ENCODE measurements at places on chromosomes 12 and 14. TPM values are rescaled to one million over a fixed set of nuclear protein-coding genes. Genes with fewer than 3 reads are reported as not detected.

The PTCSC3 gene
- not detected for total RNA-seq

- H3K4me1 ChIP-seq: no peaks in the 10 kb centered on the region
- H3K27me3 ChIP-seq: no peaks in the 10 kb centered on the region
- DNase-seq: no peak
- no peak overlapping the region for H3K27ac ChIP-seq
- H3K36me3 ChIP-seq: no peaks in the 10 kb centered on the region
Observed at GRCh38 chr12:75437564-75437963, 43.0 kb upstream of the GLIPR1 start.

DNA sequence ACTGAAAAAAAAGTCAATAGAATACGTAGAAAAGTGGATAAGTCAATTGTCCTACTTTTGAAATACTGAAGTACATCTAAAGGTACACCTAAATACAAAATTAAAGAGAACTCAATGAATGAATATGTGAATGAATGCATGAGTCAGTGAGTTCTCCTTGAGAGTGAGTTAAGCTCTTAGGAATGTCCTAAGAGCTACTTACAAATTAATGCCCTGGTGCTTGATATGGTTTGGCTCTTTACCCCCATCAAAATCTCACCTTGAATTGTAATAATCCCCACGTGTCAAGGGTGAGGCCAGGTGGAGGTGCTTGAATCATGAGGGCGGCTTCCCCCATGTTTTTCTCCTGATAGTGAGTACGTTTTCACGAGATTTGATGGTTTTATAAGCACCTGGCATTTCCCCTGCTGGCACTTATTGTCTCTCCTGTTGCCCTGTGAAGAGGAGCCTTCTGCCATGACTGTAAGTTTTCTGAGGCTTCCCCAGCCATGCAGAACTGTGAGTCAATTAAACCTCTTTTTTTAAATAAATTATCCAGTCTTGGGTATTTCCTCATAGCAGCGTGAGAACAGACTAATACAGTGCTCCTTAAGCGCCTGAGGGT, 192.2 kb upstream of the ARHGAP5 start:
- H3K27me3 ChIP-seq: no peaks in the 10 kb centered on the region
- no peak overlapping the region for H3K4me3 ChIP-seq
- no peaks in the 10 kb centered on the region for H3K4me1 ChIP-seq
- H3K27ac ChIP-seq: no peak overlapping the region
- no peaks in the 10 kb centered on the region for H3K36me3 ChIP-seq

- no peaks in the 10 kb centered on the region for H3K27me3 ChIP-seq
- no peak overlapping the region for H3K4me3 ChIP-seq
- H3K4me1 ChIP-seq: no peaks in the 10 kb centered on the region
- DNase-seq: no peak
- no peak overlapping the region for H3K27ac ChIP-seq
- H3K36me3 ChIP-seq: no peaks in the 10 kb centered on the region
Observed at GRCh38 chr14:68535404-68536017, 257.4 kb downstream of the ZFP36L1 start.

The MAP1LC3B2 gene
- total RNA-seq: 0.98 TPM

DNA sequence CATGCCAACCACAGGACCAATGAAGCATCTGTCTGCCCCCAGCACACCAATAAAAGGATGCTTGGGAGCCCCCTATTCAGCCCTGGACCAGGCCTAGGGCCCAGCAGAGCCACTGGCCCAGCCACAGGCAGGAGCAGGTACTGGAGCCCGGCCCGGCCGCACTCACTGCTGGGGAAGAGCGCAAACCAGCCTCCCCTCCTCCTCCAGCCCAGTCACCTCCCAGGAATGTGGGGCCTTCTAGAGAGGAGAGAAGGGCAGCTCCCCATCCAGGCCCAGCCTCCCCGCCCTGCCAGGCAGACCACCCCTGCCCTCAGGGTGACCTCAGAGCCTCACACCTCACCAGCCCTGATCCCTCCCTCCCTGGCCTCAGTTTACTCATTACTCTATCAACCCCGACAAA, 56.2 kb downstream of the CCNK start:
- no peaks in the 10 kb centered on the region for H3K36me3 ChIP-seq
- DNase-seq: no peak
- H3K27me3 ChIP-seq: no peaks in the 10 kb centered on the region
- no peak overlapping the region for H3K4me3 ChIP-seq
- no peak overlapping the region for H3K27ac ChIP-seq
- H3K4me1 ChIP-seq: no peaks in the 10 kb centered on the region

GRCh38 chr12:27981874-27982273, 9.3 kb upstream of the PTHLH start:
- no peak for DNase-seq
- H3K36me3 ChIP-seq: no peaks in the 10 kb centered on the region
- H3K4me3 ChIP-seq: no peak overlapping the region

The ITGA5 gene
- total RNA-seq: 73.6 TPM

The ZDHHC22 gene
- not detected for total RNA-seq

GRCh38 chr14:96953087-96953874, 156.1 kb downstream of the VRK1 start:
- no peak overlapping the region for H3K4me3 ChIP-seq
- DNase-seq: no peak
- no peak overlapping the region for H3K27ac ChIP-seq
- H3K27me3 ChIP-seq: no peaks in the 10 kb centered on the region
- no peaks in the 10 kb centered on the region for H3K4me1 ChIP-seq
- H3K36me3 ChIP-seq: no peaks in the 10 kb centered on the region

The IAPP gene
- total RNA-seq: not detected

DNA sequence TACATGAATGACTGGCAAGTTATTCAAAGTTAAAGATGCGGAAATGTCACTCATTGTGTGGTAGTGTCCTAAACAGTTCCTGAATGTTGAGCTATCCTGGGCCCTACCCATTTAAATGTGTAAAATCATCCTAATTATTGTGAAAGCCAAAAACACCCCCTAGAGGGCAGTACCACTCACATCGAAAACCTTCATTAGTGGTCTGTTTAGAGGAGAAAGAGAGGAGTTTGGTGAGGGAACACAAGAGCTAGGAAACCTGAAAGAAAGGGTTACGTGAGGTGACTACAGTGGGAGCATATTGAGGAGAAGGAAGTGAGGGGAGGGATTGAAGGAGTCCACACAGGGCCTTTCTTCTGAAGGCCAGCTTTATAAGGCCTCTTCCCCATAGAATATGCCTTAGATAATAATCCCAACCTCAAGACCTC, 2.5 kb upstream of the TEP1 start:
- peak; percentile 59 for DNase-seq
- no peaks in the 10 kb centered on the region for H3K4me1 ChIP-seq
- no peaks in the 10 kb centered on the region for H3K27me3 ChIP-seq
- no peak overlapping the region for H3K4me3 ChIP-seq
- H3K27ac ChIP-seq: no peak overlapping the region
- no peaks in the 10 kb centered on the region for H3K36me3 ChIP-seq

DNA sequence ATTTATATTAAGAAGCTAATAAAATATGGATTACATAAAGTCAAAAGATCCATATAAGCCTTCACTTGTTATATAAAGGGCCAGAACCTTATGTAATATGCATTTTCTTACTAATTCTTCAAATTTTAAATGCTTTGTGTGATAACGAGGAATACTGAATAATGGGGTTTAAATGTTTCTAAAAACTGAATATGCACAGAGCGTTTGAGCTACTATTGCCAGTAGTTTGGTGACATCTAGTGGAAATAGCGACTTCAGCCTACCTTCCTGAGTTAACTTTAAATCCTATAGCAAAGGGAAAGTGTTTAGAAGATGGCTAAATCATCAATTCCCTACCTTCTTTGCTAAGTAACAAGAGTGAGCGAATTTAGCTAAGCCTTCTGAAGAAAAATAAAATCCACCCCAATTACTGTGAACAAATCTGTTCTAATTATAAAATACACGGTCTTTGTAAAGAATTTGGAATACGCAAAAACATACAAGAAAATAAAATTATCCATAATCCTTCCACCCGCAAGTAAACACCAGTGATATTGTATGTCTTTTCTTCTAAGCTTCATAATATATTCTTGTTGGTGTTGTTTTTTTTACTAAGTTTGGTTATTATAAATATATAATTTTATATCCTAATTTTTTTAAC, 115.5 kb upstream of the G2E3 start:
- no peaks in the 10 kb centered on the region for H3K27me3 ChIP-seq
- no peak overlapping the region for H3K27ac ChIP-seq
- no peak for DNase-seq
- no peak overlapping the region for H3K4me3 ChIP-seq

The CISTR gene
- total RNA-seq: not detected

DNA sequence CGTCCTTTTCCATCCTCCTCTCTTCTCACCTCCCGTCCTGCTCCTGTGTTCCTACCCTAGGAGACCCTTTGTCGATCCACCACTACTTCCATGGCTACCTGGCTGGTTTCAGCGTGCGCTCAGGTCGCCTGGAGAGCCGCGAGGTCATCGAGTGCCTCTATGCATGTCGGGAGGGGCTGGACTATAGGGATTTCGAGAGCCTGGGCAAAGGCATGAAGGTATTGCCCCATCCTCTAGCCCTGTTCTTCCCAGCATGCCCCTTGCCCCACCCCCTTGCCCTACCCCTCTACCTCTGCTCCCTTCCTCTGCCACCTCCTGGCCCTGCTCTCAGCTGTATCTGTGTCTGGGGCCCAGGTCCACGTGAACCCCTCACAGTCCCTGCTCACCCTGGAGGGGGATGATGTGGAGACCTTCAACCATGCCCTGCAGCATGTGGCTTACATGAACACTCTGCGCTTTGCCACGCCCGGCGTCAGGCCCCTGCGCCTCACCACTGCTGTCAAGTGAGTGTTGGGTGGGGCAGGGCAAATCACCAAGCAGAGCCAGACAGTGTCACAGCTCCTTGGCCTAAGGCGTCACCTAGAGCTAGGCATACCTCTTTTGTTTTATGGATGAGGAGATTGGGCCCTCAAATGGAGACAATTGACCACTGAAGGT, 12.8 kb downstream of the CLSTN3 start:
- H3K4me3 ChIP-seq: no peak overlapping the region
- H3K4me1 ChIP-seq: peaks cover 3% of the 10 kb centered on the region
- H3K27ac ChIP-seq: no peak overlapping the region
- H3K36me3 ChIP-seq: no peaks in the 10 kb centered on the region
- DNase-seq: no peak

DNA sequence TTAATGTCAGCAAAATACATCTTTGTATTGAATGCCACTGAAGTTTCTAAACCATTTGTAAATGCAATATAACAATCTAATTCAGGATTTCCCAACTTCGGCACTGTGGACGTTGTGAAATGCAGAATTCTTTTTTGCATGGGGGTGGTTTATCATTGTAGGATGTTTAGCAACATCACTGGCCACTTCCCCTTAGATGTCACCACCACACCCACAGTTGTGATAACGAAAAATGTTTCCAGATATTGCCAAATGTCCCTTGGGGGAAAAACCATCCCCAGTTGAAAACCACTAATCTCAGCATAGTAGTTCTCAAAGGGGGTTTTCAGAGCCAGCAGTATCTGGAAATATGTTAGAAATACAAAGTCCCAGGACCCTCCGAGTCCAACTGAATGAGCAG, 203.3 kb downstream of the NAV3 start:
- H3K4me3 ChIP-seq: no peak overlapping the region
- no peaks in the 10 kb centered on the region for H3K27me3 ChIP-seq
- H3K27ac ChIP-seq: no peak overlapping the region
- peaks cover 12% of the 10 kb centered on the region for H3K36me3 ChIP-seq

- no peak overlapping the region for H3K4me3 ChIP-seq
- H3K36me3 ChIP-seq: no peaks in the 10 kb centered on the region
- no peaks in the 10 kb centered on the region for H3K27me3 ChIP-seq
- H3K27ac ChIP-seq: peak overlapping the region; percentile 86
- no peaks in the 10 kb centered on the region for H3K4me1 ChIP-seq
Observed at GRCh38 chr14:89616852-89617341, 199.9 kb upstream of the FOXN3 start.

- no peak for DNase-seq
- H3K27me3 ChIP-seq: no peaks in the 10 kb centered on the region
- H3K27ac ChIP-seq: no peak overlapping the region
- no peaks in the 10 kb centered on the region for H3K36me3 ChIP-seq
Observed at GRCh38 chr12:8903646-8904045, 10.7 kb upstream of the PHC1 start.

- H3K4me1 ChIP-seq: no peaks in the 10 kb centered on the region
- DNase-seq: no peak
- no peaks in the 10 kb centered on the region for H3K36me3 ChIP-seq
- no peaks in the 10 kb centered on the region for H3K27me3 ChIP-seq
- no peak overlapping the region for H3K4me3 ChIP-seq
- H3K27ac ChIP-seq: no peak overlapping the region
Observed at GRCh38 chr14:79730953-79731352, 480.4 kb downstream of the DIO2 start.

The TGFB3 gene
- 10.0 TPM for total RNA-seq

- no peak overlapping the region for H3K4me3 ChIP-seq
- H3K27ac ChIP-seq: no peak overlapping the region
- H3K36me3 ChIP-seq: no peaks in the 10 kb centered on the region
- H3K27me3 ChIP-seq: no peaks in the 10 kb centered on the region
- DNase-seq: no peak
Observed at GRCh38 chr12:101850199-101850598, 19.4 kb upstream of the GNPTAB start.

The GPR84 gene
- total RNA-seq: 0.42 TPM

DNA sequence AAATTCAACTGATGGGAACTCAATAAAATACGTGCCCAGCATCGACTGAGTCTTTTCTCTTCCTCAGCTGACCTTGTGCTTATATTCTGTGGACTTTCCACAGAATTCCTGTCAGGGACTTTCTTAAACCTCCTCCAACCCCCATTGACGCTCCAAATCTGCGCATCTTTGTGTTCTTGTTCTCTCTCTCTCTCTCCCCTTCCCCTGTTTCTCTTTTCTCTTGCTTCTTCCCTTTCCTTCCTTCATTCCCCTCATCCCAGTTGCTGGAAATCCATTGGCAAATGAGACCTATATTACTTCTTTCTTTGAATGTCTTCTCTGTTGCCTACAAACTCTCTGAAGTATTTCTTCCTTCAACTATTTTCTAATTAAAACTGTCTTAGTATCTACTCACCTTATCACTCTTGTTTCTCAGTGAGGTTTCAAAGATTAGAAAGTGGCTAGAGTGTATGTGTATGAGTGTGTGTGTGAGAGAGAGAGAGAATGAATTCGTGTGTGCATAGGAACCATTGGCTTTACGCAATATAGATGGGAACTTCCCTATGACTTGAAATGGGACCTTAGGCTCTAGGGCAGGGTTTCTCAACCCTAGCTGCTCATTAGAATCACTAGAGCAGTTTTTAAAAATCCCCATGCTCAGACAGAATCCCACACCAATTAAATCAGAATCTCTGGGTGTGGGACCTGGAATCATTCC, 41.8 kb upstream of the DHRS7 start:
- no peaks in the 10 kb centered on the region for H3K4me1 ChIP-seq
- no peak overlapping the region for H3K27ac ChIP-seq
- no peaks in the 10 kb centered on the region for H3K36me3 ChIP-seq

The CCDC175 gene
- total RNA-seq: not detected

Measured in tibial nerve (tissue), 4 donors.